Stimulated activated CD4-positive, alpha-beta T cell treated with anti-CD3 and anti-CD28 coated beads, Interleukin-1b, Interleukin-23, amount 100 ng/mL, for 24 hours (primary cell): ENCODE measurements at places on chromosomes 11 and 22.

GRCh38 chr11:11735586-11735985 is 106.2 kb upstream of the USP47 start:
- DNase-seq: no peak

GRCh38 chr22:29887358-29887757 is 4.4 kb downstream of the MTMR3 start:
- no peak for DNase-seq

GRCh38 chr11:46382646-46383403 is 1.4 kb downstream of the MDK start:
- DNase-seq: no peak

DNA sequence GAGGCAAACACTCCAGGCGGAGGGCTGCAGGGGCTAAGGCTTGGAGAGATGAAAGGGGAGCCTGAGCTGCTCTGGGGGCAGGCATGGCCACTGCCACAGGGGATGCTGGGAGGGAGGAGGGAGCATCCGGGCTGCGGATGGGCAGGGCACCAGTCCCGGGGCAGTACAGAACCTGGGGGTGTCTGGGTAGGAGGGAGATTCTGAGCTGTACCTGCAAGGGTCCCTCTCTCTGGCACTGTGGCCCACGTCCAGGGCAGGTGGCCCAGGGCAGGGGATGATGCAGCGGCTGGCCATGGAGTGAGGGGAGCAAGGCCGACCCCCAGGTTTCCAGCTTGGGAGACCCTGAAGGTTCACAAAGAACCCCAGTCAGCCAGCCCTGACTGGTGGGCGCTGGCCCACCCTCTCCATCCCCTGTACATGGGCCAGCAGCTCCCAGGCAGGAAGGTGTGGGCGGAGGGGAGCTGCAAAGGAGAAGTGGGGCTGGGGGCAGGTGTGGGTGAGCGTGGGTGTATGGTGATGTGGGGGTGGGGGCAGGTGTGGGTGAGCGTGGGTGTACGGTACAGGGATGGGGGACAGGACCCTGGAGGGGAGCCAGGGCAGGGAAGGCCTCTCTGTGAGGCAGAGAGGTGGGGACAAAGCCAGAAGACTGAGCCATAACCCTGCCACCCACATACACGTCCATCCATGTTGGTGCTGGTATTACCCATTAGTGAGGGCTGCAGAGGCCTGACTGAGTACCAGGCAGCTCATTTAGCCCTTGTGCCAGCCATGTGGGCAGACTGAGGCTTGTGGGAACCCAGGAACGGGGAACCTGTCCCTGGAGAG is 2.2 kb upstream of the TNFRSF13C start:
- no peak for DNase-seq

DNA sequence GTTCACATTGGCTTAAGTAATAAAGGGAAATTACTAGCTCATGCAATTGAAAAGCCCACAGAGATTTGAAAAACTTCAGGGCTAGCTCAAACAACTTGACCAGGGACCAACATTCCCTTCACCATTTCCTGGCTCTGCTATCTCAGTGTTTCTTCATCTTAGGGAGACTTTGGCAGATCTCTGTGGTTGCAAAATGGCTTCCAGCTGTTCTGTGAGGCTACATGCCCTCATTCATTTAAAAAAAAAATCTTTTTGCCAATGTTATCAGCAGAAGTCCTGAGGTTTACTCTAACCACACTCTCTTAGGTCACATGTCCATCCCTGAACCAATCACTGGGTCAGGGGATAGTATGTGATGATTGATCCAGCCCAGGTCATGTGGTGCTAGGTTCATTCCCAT is 13.9 kb upstream of the RASSF10 start:
- DNase-seq: no peak
